CD8-positive, alpha-beta memory T cell (primary cell): ENCODE measurements at places on chromosomes 1 and 21.

GRCh38 chr1:243469497-243469896, 213.7 kb downstream of the SDCCAG8 start:
- no peak for DNase-seq

DNA sequence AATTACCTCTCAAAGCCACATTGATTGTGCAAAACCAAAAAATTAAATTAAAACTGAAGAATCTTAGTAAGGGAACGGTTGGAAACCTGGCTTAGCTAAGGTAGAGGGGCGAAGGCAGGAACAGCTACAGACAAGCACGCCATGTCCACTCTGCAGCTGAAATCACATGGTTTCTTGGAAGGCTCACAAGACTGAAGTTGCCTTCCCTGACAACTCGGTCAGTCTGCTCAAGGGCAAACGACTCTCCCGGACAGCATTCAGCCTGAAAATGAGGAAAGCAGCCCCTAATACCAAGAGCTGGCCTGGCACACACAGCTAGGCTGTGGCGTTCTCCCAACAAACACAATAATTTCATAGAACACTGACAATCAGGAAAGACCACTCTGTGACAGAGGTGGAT, 22.7 kb upstream of the BECN2 start:
- DNase-seq, result no peak

GRCh38 chr1:32878183-32878582, 7.5 kb upstream of the FNDC5 start:
- DNase-seq, result no peak

- no peak for DNase-seq
These were observed 1.0 kb downstream of the CRB1 start for GRCh38 chr1:197269053-197269452.

- no peak for DNase-seq
These were observed 42.0 kb downstream of the CXADR start for GRCh38 chr21:17554679-17555465.

GRCh38 chr1:19605967-19606366, 38.1 kb upstream of the NBL1 start:
- DNase-seq, result no peak

DNA sequence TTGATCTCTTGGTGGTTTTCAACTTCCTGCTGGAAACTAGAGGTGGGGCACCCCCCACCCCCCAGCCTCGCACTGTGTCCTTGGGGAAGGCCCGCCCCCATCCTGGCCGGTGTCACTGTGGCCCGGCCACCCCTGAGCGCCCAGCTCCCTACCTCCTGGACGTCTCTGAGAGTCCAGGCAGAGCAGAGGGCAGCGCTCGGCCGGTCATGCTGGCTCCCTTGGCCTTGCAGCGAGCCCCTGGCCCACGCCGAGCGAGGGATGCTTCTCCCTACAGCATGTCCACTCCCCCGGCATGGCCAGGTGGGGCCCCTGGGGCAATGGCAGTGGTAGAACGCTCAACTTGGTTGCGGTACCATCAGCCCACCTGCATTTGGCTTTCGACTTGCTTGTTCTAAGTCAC, 28.7 kb upstream of the TRAPPC10 start:
- no peak for DNase-seq

GRCh38 chr1:25486602-25487001, 55.9 kb downstream of the MACO1 start:
- DNase-seq, result no peak

DNA sequence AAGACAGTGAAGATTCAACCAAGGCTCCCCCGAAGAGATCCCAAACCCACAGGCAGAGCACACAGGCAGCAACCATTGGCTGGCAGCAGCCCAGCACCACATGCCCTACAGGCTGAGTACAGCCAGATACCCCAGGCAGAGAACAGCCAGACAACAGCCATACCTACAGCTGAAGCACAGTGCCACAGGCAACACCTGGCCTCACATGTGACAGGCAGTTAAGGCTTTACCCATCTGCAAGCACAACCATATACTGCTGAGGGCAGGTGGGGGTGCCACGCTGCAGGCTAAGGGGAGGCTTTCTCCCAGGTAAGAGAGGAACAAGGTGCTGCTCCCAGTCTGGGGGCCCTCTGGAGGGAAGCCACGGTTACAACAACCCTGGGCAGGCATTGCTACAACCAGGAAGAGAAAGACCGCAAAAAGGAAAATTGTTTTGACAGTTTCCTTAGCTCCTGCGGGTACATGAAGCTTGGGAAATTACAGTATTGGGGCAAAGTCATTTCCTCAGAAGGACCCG, 12.3 kb downstream of the CHIT1 start:
- DNase-seq, result no peak

GRCh38 chr1:68178821-68179490, 53.4 kb downstream of the WLS start:
- DNase-seq, result no peak

GRCh38 chr1:97070376-97070775, 348.8 kb downstream of the PTBP2 start:
- no peak for DNase-seq

DNA sequence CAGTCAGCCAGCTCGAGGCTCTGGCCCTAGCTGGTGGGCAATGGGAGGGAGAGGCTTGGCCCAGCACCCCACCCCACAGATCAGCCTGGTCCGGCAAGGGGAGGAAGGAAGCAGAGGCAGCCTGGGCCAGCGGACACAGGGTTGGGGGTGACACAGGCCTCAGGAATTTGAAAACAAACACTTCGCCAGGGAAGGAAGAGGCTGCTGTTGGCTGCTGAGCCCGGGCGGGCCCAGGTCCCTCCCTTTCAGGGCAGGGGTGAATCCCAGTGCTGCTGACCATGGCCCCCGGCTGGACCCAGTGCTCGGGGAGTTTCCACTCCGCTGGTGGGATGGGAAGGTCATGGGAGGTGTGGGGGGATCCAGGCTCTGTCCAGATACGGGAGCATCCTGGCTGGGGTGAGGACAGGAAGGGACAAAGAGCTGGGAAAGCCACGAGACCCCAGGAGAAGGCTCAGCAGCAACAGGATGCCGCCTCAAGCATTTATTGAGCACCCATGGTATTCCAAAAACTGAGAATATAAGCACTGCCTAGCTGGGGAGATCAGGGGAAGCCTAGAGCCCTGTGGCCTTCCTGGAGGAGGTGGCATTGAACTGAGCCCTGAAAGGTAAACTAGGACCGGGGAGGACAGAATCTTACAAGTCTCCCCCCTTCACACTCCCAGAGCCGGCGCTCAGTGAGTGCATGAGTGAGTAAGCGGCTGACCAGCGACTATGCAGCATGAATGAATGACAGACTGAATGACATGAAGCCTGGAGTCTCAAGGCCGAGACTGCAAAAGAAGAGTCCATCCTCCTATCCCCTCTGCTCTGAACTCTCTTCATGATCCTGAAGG, 26.2 kb upstream of the EPHA2 start:
- no peak for DNase-seq

- DNase-seq, result no peak
These were observed 5.9 kb downstream of the LRRC8B start for GRCh38 chr1:89530444-89531089.

- DNase-seq, result no peak
These were observed 83.3 kb downstream of the CDC42BPA start for GRCh38 chr1:227234998-227235405.

DNA sequence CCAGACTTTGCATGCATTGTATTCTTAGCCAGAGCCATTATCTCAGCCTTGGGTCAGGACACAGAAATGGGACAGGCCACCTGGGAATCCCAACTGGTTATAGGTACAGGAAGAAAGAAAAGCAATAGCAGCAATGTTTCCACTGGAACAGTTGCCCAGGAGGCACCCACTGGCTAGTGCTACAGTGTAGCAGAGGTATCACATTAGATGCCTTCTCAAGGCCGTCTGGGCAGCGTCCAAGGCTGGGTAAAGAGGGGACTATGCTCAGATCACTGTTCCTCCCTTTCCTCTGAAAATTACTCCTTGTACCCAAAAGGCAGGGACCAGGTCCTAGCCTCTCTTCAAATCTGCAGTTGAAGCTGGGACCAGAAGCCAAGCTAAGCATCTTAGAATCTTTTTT, 2.6 kb downstream of the CREB3L4 start:
- no peak for DNase-seq

DNA sequence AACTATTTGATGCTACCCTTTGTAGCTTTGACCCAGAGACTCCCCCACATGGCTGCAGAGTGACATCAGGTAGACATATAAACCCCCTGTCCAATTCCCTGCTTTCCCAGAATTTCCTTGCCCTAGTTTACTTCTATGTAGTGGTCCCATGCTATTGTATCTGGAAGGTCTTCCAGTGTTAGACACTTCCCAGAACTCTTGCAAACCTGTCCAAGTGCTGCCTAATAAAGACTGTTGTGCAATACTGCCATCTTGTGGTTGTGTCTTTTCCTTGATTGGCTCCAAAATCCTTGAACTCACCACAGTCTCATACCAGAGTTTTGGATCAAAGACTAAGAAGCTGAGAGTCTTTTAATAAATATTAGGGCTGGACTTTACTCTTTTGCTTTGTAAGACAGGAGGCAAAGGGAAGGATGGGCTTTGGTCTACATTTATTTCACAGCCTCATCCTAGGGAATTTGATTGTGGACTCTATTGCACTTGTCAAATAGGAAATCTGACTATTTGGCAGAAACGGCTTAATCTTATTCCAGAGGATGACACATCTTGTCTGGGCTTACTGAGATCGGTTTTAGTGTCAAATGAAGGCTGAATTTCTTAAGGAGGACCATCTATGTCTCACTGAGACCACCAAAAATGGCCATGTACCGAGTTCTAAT, 169.9 kb downstream of the LRRC7 start:
- DNase-seq, result no peak

- DNase-seq, result peak; percentile 64
These were observed 97.2 kb upstream of the ARTN start for GRCh38 chr1:43836267-43836951.

DNA sequence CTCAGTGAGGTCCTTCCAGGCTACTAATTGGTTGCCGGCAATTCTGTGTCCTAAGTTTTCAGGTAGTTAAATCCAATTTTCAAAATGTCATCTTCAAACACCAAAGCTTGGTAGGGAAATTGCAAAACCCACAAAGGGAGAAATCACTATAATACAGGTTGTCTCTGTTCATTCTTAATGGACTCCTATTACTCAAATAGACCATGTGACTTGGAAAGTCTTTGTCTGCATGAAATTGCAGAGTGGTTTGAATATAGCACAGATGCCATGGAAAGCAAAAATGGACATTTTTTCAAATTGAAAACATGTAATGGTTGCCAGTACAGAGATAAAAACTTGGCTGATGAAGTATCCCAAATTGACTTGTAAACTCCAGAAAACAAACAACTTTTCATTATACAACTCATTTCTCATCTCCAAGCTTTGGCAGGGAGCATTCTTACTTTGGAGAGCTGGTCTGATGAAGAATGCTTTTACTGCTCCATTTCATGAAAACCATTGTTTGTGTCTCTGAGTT, 169.5 kb upstream of the PKN2 start:
- no peak for DNase-seq

DNA sequence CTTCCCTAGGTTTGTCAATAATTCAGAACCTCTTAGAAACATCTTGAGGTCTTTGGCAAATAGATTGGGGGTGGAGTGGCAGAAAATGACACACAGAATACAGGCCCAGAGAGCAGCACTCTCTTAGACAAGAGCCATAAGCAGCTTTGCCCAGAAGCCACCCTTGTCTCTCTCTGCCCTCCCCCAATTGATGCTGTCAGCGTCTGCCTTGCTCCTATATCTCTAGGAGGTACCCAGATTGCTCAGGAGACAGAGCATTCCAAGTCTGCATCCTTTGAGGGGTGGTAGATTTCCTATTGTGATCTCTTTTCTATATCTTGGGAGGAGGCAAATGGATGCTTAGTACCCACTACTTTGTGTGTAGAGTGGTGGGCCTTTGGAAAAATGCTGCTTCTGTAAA, 1.8 kb downstream of the RGL1 start:
- no peak for DNase-seq

- DNase-seq, result no peak
These were observed 132.2 kb downstream of the CLIC6 start for GRCh38 chr21:34800797-34801518.

- DNase-seq, result no peak
These were observed 61.9 kb downstream of the CAPN2 start for GRCh38 chr1:223774134-223774814.

DNA sequence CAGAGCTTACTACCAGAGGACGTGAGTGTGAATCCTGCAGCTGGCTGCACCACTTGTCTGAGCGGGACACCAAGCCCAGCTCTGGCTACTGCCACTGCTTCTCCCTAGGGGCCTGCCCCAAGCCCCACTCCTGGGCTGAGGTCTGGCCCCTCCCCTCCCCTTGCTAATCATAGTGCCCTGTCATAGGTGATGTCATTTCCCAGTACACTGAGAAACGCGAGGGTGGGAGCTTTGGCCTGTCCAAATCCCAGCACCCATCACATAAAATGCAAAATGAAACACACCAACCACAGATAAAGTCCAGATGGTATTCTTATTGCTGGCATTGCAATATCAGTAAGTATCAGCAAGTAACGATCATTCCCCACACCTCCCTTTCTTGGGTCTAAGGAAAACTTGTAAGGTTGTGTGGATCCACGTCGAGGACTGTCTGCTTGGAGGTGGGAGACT, 77.7 kb downstream of the TOMM20 start:
- DNase-seq, result no peak

- DNase-seq, result no peak
These were observed 104.0 kb upstream of the HP1BP3 start for GRCh38 chr1:20891091-20891490.

DNA sequence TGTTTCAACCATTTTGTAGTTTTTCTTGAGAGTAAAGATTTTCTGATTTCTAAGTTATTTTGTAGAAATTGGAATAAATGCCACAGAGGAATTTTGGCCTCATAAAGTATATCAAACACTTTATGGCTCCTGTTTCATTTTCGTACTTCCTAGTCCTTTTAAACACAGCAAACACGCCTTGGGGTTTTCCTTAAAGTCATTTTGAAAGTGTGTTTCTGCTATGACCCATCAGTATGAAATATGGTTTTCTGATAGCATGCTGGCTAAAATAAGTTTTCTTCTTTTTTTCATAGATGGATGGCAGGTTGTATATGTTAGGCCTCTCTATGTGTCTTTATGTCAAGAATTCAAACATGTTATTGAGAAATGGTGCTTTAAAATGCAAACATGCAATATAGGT, 940.1 kb upstream of the TMPRSS15 start:
- DNase-seq, result no peak

GRCh38 chr1:104156738-104157137, 407.0 kb downstream of the AMY1C start:
- no peak for DNase-seq

DNA sequence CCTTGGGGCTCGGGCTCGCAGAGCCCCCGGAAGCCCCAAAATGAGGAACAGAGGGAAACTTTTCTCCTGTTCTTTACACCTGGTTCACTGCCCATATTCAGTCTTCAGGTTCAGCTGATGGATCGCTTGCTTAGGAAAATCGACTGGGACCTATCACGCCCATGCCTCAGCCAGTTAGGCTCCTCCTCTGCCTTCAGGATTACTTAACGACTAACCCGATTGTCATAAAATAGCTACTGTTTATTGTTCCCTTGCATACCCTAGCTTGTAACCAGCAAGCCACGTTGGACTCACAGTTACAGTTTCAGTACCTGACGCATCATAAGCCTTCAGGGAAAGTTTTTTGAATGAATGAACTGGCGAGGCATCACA, 692 bp downstream of the TARDBP start:
- DNase-seq, result no peak

DNA sequence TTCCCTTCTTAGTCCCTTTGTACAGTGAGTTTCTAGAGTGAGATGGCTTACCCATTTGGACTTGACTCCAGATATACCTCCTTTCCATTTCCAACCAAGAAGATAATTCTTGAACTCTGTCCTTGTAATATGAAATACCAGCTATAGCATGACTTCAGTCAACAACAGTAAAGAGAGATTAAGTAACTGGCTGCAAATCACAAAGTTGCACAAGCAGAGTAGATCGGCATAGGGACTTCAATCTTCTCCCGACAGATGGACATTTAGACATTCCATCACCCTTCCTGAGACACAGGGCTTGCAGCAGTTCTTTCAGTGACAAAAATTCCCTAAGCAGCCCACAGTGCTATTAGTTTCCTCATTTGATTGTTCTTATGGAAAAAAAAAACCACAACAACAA, 44.6 kb downstream of the JAK1 start:
- no peak for DNase-seq
